ENCODE measurements at places on chromosomes 11 and 22.

GRCh38 chr11:131893103-131893890, 522.9 kb downstream of the NTM start:
- no peak for DNase-seq

DNA sequence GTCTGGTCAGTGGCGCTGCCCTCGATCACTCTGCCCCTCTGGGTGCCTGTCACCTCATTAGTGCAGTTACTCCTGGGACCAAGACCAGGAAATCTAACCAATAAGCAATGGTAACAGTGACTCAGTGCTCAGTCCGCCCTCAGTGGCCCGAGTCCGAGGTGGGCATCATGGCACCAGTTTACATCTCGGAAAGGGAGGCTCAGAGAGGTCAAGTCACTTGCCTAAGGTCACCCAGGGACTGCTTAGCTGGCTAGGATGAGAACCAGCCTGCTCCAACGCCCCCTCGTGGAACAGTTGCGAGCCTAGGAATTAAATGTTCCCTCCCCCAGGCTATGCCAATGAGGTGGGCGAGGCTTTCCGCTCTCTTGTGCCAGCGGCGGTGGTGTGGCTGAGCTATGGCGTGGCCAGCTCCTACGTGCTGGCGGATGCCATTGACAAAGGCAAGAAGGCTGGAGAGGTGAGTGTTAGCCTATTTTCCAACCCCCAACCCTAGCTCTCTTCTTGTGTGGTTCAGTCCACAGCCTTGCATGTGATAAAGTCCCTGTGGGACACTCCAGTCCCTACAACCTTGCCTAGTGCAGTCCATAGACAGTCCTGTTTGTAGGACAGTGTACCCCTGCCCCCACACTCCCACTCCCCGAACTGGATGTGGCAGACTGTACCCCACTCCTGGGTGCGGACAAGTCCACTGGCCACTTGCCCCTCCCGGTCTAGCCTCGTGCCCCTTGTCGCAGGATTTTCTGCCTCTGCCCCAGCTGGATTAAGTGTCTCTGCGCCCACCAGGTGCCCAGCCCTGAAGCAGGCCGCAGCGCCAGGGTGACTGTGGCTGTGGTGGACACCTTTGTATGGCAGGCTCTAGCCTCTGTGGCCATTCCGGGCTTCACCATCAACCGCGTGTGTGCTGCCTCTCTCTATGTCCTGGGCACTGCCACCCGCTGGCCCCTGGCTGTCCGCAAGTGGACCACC, 1.1 kb downstream of the MTFP1 start:
- peak; percentile 90 for DNase-seq

GRCh38 chr11:66048547-66049323, at the start of gene GAL3ST3:
GAL3ST3 (minus strand) TSS chr11:66049161; CDS start chr11:66045415, 3,746 bp downstream.
- no peak for DNase-seq

GRCh38 chr11:77406396-77406795, 67.5 kb downstream of the PAK1 start:
- DNase-seq = no peak

- DNase-seq = no peak
Observed at GRCh38 chr11:61092280-61092766, 10.0 kb upstream of the CD5 start.

DNA sequence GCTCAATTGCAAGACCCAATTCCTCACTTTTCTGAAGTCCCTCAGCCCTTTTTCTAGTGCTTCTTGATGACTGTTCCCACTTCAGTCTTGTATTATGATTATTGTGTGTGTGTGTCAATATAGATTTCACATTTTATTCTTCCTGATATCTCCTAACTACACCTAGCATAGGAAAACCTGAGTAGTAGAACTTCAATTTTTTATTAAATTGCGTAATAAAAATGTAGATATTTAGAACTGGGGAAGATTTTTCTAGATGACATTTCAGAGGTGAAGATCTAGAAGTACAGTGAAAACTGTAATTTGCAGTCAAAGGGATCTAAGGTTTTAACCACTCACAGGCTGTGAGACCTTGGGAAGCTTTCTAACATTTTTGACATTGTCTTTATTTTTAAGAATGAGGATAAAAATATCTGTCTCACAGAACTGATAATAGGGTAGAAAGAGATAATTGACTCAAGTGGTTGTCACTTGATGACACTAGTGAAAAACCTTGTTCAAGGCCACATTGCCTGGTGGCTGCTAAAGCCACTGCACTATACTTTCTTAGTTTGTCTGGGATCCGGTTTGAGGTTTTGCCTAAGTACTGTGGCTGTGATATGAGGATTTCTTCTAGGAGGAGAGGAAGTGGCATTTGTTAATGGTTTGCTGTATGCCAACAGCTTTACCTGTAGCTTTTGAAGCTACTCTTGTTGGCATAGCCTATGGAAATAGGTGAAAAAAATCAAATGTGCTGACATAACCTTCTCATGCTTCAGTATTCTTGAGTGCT, 32.2 kb upstream of the SESN3 start:
- no peak for DNase-seq

DNA sequence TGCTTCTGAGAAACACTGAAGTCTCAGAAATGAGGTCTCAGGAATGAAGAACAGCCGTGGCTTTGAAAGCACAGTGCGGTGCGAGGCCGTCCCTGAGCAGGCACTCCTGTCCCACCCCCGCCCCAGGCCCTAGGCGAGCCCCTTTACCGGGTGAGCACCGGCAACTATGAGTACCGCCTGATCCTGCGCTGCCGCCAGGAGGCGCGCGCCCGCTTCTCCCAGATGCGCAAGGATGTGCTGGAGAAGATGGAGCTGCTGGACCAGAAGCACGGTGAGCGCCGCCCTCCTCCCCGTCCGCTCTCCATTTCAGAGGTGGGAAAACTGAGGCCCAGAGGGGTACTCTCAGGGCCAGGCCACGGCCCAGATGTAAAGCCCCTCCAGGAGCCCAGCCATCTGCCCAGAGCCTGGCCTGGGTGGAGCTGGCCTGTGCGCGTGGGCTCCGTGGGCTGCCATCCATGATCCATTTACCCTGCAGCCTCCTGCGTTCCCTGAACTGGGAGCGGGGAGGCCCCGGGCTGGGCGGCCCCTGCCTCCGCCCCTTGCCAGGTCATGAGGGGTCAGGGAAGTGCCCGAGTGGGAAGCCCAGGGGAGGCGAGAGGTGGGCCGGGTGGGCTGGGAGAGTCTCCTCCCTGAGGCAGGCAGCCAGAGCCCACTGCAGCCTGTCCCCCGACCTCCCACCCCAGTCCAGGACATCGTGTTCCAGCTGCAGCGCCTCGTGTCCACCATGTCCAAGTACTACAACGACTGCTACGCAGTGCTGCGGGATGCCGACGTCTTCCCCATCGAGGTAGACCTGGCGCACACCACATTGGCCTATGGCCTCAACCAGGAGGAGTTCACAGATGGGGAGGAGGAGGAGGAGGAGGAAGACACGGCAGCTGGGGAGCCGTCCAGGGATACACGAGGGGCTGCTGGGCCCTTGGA, 9.5 kb downstream of the SLC16A8 start:
- DNase-seq = no peak
